NCI-H1417 treated with DMSO at 0.1 percent for 48 hours (cell line): ENCODE measurements at places on chromosomes 5 and 9.

DNA sequence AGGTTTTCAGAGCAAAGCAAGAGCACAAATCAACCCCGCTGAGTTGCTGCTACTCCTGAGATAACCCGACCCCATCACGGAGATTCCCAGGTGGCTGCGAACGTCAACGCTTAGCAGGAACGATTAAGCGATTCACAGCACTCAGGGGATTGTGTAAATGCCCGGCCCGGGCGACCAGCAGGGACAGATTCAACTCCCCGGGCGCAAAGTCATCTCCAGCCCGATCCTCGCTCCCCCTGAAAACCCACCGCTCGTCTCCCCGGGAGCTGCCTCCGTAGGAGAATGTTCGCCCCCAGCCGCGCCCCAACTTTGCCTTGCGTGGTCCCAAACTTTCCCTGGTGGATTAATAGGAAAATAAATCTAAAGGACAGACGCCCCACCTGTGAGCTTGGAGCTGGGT lies 685 bp downstream of the SLC24A2 start:
- DNase-seq: no peak

- DNase-seq: no peak
Observed at GRCh38 chr5:180643191-180643851, 6.1 kb downstream of the FLT4 start.

GRCh38 chr9:81619353-81620001 lies 69.9 kb downstream of the TLE1 start:
- no peak for DNase-seq

GRCh38 chr5:10935536-10935935 lies 174.5 kb upstream of the DAP start:
- DNase-seq: no peak

- DNase-seq: no peak
Observed at GRCh38 chr5:149030392-149030791, 32.5 kb downstream of the SH3TC2 start.

- DNase-seq: no peak
Observed at GRCh38 chr5:107472620-107473064, 198.1 kb downstream of the EFNA5 start.

GRCh38 chr5:33855396-33855795 lies 36.4 kb downstream of the ADAMTS12 start:
- no peak for DNase-seq

DNA sequence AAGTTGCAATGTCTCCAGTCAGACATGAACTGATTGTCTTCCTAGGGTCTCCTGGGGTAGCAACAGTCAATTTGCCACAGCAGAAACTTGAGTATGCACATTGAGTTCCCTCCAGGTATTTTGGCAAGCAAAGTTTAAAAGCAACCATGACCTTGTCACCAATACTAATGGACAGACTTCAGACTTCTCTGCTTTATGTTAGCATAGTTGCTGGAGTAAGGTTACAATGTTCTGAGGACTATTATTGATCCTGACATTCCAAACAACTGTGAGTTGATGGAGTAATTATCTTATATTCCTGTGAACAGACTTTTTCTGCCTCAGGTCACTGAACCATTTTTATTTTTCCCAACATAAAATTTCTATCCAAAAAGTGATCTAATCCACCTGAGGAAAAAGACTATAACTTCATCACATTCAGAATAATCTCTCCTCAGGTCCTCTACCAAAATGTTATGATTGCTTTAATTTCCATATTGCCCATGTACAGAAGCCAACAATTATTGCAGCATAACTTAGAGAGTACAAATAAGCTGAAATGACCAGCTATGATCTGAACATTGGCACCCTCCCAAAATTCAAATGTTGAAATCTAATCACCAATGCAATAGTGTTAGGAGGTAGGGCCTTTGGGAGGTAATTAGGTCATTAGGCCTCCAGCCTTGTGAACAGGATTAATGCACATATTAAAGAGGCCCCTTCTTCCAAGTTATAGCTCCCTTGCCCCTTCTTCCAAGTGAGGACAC lies 228.3 kb downstream of the PDE4D start:
- DNase-seq: no peak
